CMK (cell line): ENCODE measurements at places on chromosomes 2 and 18.

DNA sequence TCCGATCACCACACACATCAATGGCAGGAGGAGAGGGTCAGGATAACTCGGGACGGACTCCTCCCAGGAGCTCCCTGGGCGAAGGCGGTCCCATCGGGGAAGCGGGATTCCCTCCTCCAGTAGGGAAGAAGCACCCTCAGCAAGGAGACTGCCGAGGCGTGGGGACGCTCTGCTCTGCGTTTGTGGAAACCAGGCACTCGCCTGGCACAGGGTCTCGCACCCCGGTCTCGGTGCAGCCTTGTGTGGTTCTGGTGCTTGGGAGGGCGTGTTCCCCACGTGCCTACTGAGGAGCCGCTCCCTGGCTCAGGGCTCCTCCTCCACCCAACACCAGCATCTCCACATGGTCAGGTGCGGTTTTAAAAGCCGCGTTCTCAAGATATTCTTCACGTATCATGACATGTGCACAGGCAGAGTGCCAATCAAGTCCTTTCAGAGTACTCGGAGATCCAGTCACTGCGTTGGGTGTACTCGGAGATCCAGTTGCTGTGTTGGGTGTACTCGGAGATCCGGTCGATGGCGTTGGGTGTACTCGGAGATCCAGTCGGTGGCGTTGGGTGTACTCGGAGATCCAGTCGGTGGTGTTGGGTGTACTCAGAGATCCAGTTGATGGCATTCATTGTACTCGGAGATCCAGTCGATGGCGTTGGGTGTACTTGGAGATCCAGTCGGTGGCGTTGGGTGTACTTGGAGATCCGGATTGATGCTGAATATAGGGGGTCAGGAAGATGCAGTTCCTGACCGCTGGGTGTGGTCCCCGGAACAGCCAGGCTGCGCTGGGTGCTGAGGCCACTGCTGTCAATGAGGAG is 117.5 kb downstream of the RTP5 start:
- DNase-seq = no peak

DNA sequence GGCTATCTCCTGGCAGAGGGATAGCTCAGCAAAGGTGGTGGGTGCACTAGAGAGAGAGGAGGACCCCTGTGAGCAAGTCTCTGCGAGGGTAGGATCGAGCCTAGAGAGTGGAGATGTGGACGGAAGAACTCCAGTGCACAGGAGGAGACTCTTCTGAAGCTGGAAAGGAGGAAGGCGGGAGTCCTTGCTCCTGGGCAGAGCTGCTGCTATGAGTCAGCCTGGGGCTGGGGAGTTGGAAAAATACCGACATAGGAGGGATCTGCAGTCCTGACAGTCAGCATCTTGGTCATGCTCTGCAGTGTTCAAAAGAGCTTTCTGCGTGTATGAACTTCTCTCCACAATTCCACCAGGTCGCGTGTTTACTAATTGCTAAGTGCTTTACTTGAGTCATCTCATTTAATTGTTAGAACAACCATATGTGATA is 233.8 kb downstream of the LDLRAD4 start:
- DNase-seq = no peak

- no peak for DNase-seq
These were observed 90.7 kb downstream of the PDCL3 start for GRCh38 chr2:100653449-100654035.

DNA sequence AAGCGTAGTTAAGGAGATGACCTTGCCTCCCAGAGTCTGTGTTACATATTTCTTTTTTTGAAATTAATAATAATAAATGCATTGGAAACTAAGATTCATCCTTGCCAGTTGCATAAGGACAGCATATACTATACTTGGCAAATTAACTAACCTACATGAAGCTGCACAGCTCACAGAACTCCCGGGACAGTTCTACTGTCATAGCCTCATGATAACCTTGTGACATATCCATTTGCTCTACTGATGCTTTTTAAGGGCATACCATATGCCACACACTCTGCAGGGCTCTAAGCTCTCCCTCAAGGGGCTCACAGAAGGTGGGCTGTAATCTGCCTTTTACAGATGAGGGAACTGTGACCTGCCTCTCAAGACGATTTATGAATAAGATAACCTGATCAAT is 3.8 kb downstream of the ITGB1BP1 start:
- no peak for DNase-seq

DNA sequence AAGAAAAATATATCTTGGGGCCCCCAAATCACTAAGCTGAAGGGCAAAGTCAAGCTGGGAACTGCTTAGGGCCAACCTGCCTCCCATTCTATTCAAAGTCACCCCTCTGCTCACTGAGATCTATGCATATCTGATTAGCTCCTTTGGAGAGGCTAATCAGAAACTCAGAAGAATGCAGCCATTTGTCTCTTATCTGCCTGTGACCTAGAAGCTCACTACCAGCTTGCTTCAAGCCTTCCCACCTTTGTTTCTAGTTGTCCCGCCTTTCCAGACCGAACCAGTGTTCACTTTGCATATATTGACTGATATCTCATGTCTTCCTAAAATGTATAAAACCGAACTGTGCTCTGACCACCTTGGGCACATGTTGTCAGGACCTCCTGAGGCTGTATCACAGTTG is 479.4 kb downstream of the METTL4 start:
- DNase-seq = no peak

DNA sequence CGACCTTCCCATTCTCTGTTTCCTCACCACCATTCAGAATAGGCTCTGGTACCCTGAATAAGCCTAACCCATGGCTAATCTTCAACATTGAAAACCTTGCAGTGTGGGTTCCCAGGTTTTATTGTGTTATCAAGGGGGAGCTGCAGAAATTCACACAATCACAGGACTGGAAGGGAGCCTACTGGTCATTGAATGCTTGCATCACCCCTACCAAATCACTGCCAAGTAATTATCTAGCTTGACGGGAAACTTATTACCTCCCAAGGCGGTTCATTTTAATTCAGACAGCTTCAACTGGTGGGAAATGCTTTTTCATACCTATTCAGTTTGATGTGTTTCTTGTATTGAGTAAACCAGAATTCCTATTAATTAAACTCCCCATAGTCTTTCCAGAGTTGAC is 33.6 kb upstream of the EFEMP1 start:
- DNase-seq = no peak

- DNase-seq = no peak
These were observed 239.3 kb upstream of the CDH20 start for GRCh38 chr18:61093965-61094364.
